ENCODE measurements at places on chromosomes 16 and 17.

GRCh38 chr17:32498391-32498790 lies 11.6 kb downstream of the CDK5R1 start:
- DNase-seq, result peak; percentile 85

DNA sequence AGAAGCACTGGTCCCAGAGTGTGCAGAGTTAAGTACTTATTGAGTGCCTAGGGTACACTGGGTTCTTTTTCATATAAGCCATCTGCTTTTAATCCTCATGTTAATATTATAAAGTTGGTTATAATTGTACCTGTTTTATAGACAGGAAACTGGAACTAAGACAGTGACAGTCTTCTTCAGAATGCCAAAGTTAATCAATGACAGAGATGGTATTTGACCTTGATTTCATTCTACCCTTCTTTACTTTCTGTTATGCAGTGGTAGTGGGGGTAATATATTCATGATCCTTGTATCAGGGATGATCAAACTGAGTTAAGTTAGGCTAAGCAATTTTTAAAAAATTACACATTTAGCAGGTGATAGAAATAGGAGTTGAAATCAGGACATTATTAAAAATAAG lies 108.6 kb upstream of the GOT2 start:
- DNase-seq, result no peak

GRCh38 chr17:13153036-13153435 lies 135.2 kb upstream of the ELAC2 start:
- DNase-seq, result no peak

GRCh38 chr16:627454-628239 lies 3.1 kb upstream of the WFIKKN1 start:
- peak; percentile 46 for DNase-seq

DNA sequence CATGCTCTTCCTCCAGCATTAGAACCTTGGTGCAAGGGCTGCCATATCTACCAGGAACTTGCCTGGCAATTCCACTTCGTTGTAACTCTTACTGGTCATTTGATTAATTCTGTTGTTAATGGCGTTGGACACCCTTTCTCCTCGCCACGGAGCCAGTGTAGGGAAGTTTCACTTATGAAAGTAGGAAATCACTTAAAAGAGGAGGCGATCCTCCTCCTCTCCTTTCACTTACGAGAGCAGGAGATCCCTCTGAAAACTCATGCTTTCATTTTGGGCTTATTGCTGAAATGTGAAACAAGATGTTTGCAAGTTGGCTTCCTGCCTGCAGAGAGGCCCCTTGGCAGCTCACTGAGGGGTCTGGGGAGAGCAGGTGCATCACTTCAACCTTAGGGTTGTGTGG lies 226.0 kb downstream of the SNX29 start:
- no peak for DNase-seq

- no peak for DNase-seq
Observed at GRCh38 chr16:25575363-25575762, 116.4 kb upstream of the HS3ST4 start.

GRCh38 chr17:82243648-82244412 lies 15.0 kb downstream of the SLC16A3 start:
- no peak for DNase-seq

Measured in NCI-H69 (cell line).